Stimulated activated CD8-positive, alpha-beta memory T cell treated with anti-CD3 and anti-CD28 coated beads, Interleukin-15, amount 100 ng/mL, for 48 hours (primary cell): ENCODE measurements at places on chromosomes 7 and 10.
A peak's percentile ranks its signal among the peaks of the same experiment; 100 is the strongest.

GRCh38 chr10:15169555-15170401 lies 1.3 kb upstream of the NMT2 start:
- DNase-seq, result peak; percentile 15

DNA sequence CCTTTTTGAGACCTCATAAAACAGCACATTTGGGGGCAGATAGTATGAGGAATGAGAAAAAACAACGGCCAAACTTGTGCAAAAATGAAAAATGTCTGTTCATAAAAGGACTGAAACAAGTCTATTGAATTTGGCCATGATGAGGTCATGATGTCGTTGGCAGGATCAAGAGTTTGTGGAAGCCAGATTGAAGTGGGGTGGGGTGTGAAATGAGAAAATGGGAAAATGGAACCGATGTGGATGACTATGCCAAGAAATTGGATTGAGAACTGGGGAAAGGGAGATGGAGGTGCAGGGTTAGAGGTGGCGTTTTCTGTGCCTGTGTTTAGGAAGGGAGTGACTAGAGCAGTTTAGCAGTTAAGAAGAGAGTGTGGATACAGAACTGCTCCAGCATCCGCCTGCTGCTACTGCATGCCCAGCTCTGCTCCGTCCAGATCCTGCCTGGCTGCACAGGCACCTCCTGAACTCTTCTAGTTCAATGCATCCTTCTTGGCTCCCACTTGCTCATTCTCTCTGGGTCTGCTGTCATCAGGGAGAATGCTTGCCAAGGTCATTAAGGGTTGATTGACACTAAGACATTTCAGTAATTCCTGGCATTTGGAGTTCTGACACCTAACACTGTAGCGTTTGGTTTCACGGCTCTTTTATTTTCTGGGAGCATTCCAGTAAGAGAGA lies 111.9 kb downstream of the GALNT17 start:
- DNase-seq, result no peak

DNA sequence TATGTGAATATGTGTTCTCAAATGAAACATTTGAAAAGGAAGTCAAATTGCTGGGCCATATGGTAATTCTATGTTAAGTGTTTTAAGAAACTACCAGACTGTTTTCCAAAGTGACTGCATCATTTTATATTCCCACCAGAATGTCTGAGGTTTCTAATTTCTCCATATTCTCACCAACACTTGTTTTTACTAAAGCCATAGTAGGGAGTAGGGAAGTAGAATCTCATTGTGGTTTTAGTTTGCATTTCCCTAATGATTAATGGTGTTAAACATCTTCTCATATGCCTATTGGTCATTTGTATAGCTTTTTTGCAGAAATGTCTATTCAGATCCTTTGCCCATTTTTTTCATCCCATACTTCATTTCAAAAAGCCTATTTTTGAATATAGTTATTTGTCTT lies 9.1 kb upstream of the SEMA4G start:
- DNase-seq, result no peak

DNA sequence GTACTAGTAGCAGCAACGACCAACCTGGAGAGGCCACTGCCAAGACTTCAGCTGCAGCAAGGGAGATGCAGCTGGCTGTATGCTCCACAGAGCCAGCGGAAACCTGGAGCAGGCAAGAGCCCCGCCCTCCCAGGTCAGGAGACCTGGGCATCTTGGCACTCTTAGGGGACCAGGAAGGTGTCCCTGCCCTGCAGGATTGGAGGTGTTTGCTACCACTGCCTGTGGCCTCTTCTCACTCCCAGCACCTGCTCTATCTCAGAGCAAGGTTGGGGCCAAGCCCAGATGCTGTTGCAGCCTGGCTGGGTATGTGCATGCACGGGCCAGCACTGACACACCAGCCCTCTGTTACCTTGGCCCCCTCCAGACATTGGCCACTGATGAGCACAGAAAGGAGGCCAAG lies 1512.8 kb downstream of the REEP3 start:
- no peak for DNase-seq

DNA sequence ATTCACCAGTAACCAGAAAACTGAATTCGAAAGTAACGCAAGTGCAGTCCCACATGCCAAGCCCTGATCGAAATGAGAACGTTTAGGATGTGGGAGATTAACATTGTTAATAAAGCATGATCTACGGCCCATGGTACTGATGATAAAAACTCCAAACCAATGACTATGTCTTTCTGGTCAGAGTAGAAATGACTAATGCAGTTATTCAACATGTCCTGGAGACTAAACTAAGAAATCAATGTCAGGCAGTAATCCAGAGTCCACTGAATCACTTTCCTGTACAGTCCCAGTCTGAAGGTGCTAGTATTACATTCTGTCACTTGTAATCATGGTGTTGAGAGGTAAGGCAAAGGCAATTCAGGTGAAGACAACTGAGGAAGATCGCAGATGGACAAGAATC lies 14.4 kb downstream of the NPSR1 start:
- no peak for DNase-seq

- no peak for DNase-seq
These were observed 135.7 kb upstream of the CAV2 start for GRCh38 chr7:116363637-116364432.

DNA sequence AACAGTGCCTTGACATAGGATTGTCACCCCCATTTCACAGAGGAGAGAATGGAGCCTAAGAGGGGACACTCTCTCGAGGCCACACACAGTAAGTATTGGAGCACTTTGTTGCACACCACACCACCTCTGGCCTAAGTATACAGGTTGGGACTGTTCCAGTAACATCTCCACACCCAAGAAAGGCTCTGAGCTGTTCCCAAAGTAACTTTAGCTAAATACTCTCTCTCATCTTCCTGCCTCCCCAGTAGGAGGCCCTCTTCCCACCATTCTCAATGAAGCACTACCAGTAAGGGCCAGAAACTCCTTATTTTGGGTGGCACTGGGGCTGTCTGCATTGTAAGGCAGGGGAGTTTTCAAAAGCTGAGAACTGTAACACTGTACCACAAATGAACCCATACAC lies 189.5 kb downstream of the ZNF438 start:
- no peak for DNase-seq

DNA sequence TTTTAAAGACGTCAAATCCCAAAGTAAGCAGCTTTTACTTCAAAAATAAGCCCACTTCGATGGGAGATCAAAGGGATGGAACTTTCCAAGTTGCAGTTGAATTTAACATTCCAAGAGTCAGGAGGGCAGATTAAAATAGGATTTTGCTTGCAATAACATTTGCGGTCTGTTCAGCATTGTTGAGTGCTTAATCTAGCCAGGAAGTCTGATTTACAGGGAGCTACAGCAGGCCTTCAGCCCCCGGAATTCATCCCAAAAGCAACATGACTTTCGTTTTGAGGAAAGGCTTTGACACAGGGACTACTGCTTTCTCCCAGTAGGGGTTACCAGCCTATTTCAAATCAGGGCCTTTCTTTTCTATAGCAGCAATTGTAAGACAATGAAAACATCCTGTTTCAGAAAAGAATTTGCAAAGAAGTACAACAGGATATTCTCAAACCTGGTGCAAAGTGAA lies 279.6 kb upstream of the PITRM1 start:
- no peak for DNase-seq

DNA sequence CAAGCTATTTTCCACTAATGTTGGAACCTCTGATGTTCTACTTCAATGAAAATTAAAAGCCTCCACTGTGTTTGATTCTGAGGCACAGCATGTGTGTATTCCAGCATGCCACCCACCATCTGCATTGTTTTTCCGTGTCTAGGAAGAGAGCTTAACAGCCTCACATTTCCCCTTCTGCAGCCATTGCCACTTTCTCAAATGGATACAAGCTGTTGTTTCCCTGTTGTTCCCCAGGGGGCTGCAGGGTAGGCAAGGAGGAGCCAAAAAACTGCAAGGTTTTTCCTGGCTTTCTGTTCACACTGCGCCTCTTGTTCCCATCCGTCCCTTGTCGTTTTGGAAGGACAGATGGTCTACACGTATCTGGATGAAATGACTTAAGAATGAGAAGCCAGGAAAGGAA lies 72.3 kb upstream of the DNAJB12 start:
- DNase-seq, result no peak

GRCh38 chr10:12417331-12417730 lies 68.0 kb downstream of the CAMK1D start:
- no peak for DNase-seq

GRCh38 chr10:24981161-24981710 lies 28.8 kb upstream of the PRTFDC1 start:
- DNase-seq, result no peak

DNA sequence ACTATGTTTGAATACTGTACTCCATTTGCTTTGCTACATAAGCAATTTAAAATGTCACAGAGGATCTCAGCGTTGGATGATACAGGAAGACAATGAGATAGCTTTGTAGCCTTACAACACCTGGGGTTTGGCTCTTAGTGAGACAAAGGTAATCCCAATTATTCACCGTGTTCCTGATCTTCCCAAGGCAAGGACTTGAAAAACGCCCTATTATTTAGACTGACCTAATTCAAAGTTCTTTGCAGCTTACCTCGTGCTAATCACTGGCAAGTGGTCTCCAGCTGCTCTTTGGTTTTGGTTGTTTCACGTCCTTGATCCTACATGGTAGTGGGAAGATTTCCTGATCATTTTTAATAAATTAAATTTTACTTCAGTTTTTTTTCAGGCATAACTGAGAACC lies 23.0 kb upstream of the C7orf33 start:
- no peak for DNase-seq

- DNase-seq, result no peak
These were observed 242.4 kb downstream of the SEMA3A start for GRCh38 chr7:83952236-83952635.

GRCh38 chr10:106625751-106626150 lies 538.8 kb downstream of the SORCS1 start:
- no peak for DNase-seq

DNA sequence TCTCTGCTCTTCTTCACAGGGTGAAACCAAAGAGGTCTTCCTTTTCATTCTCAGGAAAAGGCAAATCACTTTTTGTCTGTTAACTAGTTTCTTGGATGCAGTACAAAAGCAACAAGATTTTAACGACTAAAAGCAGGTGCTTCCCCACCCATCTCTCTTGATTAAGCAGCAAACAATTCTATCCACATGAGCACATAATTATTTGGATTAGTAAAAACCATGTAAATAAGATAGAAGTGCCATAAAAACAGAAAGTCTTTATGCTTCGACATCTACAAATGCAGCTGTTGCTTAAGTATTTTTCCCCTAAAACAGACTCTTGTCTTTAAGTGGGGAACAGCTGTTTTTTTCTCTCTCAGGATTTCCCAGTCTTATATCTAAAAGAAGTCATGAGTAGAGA lies 37.4 kb downstream of the USP54 start:
- DNase-seq, result no peak

DNA sequence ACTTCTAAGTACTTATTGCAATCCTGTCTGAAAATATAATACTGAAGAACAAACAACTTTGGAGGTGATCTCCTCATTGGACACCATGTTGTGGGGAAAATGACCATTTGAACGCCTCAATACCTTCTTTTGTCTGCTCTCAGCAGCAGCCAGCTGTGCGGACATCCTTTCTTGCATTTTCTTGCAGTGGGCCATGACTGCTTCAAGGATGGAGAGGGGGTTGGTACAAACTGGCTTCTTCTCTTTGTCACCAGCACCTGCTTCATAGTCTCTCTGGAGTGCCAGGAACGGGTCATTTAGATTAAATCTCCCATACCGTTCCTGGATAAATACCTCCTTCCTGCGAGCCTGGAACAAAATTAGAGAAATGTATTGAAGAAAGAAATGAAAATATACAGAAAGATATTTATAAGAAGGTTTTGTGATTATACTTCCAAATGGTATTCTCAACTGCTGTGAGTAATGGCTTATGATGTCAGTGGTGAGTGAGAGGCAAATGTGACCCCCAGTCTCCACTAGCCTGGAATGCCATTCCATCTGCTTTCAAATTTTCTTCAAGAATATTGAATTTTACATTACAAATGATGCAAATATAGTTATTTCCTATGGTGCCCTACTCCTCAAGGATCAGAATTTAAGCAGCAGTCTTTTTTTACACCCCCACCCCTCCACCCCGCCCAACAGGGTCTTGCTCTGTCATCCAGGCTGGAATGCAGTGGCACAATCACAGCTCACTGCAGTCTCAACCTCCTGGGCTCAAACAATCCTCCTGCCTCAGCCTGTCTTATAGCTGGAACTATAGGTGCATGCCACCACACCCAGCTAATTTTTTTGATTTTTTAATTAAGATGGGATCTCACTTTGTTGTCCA lies 62.4 kb downstream of the CTTNBP2 start:
- no peak for DNase-seq

- DNase-seq, result no peak
These were observed 122.6 kb downstream of the ITIH5 start for GRCh38 chr10:7544203-7544602.

DNA sequence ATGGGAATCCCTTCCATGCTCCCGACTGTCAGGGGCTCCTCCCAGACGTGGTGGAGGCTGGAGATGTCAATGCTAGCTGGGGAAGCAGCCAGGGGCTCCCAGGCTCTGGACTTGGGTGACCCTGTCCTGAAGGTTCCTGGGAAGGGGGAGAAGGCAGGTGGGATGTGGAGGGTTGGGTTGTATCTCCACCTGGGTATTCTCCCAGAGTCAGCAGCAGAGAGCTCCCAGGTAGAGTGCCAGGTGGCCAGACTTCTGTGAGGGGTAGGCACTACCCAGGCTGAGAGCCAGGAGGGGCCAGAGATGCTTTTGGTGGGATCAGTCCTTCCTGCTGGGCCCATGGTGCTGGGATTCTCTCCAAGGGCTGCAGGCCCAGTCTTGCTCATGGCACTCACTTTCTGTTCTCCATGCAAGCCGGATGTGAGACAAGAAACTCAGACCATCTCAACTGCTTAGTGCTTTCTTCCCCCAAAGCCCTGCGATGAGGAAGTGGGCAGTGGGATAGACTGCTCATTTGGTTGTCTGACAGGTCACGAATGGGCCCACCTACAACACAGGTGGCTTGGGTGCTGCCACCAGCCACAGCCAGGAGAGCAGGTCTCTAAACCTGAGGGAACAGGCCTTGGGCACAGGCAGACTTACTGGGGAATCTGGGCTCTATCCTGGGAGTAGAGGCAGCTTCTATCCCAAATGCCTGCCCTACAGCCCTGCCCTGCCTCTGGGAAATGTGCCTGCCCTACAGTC lies 52.5 kb upstream of the CAMK2B start:
- DNase-seq, result no peak

- DNase-seq, result peak; percentile 74
These were observed 608 bp downstream of the HHEX start for GRCh38 chr10:92690211-92690914.

- DNase-seq, result no peak
These were observed 73.4 kb downstream of the FAM185A start for GRCh38 chr7:102821994-102822747.

DNA sequence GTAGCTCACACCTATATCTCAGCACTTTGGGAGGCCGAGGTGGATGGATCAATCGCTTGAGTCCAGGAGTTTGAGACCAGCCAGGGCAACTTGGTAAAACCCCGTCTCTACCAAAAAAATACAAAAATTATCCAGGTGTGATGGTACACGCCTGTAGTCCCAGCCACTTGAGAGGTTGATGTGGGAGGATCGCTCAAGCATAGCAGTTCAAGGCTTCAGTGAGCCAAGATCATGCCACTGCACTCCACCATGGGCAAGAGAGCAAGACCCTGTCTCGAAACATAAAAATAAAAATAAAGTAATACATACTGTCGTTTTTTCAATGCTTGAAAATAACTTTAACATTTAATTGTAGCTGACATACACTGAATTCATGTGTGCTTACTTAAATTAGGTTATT lies 57.3 kb downstream of the REEP3 start:
- no peak for DNase-seq

- no peak for DNase-seq
These were observed 140.3 kb upstream of the ODAD2 start for GRCh38 chr10:28139138-28139537.
